Activated CD8-positive, alpha-beta T cell treated with anti-CD3 and anti-CD28 coated beads, Interleukin-2, amount 10 ng/mL, durations not matched to agents 7 days and 5 days (primary cell): ENCODE measurements at places on chromosomes 7 and 10. TPM values are rescaled to one million over a fixed set of nuclear protein-coding genes. Genes with fewer than 3 reads are reported as not detected.
A peak's percentile ranks its signal among the peaks of the same experiment; 100 is the strongest.

The TRPV6 gene
- total RNA-seq: not detected

The FAM25G gene
- total RNA-seq: not detected

The CALD1 gene
- total RNA-seq: not detected

The SLC39A12 gene
- not detected for total RNA-seq

The VIPR2 gene
- total RNA-seq: not detected

GRCh38 chr10:61943674-61944378 is 42.3 kb downstream of the ARID5B start:
- H3K4me1 ChIP-seq: peaks cover 57% of the 10 kb centered on the region
- H3K36me3 ChIP-seq: peaks cover 70% of the 10 kb centered on the region
- no peaks in the 10 kb centered on the region for H3K27me3 ChIP-seq

DNA sequence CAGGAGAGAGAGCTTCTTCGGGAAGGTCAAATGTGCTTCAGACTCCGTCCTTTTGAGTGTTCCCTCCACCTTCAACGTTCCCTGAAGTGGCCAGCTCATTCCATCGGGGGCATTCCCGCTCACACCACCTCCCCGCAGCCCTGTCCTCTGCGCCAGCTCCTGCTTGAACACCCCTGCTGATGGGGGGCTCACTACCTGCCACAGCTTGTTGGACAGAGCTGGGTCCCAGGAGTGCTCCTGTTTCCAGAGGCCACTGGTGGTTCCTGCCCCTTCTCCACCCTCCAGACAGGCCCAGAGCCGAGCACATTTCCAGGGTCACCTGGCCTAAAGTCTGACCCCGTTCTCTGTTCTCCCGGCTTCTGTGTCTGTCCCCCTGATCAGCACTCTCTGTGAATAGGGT is 67.4 kb downstream of the ELFN1 start:
- peaks cover 28% of the 10 kb centered on the region for H3K4me1 ChIP-seq
- no peak for DNase-seq
- no peak overlapping the region for H3K27ac ChIP-seq
- H3K27me3 ChIP-seq: peaks cover 2% of the 10 kb centered on the region
- H3K4me3 ChIP-seq: no peak overlapping the region
- H3K36me3 ChIP-seq: no peaks in the 10 kb centered on the region

GRCh38 chr7:158311791-158312190 is 275.8 kb downstream of the PTPRN2 start:
- no peak overlapping the region for H3K4me3 ChIP-seq
- no peaks in the 10 kb centered on the region for H3K27me3 ChIP-seq
- H3K4me1 ChIP-seq: no peaks in the 10 kb centered on the region

DNA sequence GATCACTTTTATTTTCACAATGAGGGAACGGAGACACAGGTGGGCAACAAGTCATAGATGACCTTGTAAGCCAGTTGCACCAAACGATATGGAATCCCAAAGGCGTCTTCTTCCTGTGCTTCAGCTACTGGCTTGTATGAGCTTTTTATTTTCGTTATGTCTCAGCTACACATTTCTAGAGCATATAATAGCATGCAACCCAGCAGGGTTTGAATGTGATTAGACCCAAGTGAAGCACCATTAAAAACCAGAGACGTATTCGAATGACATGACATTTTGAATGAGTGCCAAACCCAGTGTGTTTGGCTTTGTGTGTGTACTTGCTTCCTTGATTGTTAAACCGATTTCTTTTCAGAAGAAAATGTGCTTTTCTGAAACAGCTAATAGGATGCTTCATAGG is 963.2 kb upstream of the CELF2 start:
- no peaks in the 10 kb centered on the region for H3K27me3 ChIP-seq
- no peaks in the 10 kb centered on the region for H3K4me1 ChIP-seq
- no peaks in the 10 kb centered on the region for H3K36me3 ChIP-seq

- no peak for DNase-seq
- no peaks in the 10 kb centered on the region for H3K36me3 ChIP-seq
- H3K4me1 ChIP-seq: peaks cover 36% of the 10 kb centered on the region
- no peak overlapping the region for H3K4me3 ChIP-seq
- H3K27ac ChIP-seq: peak overlapping the region; percentile 6
Observed at GRCh38 chr10:79051766-79052165, 17.0 kb upstream of the ZMIZ1 start.
